LHCN-M2 (cell line): ENCODE measurements at places on chromosomes 7 and 10. TPM values are rescaled to one million over a fixed set of nuclear protein-coding genes. Genes with fewer than 3 reads are reported as not detected.

DNA sequence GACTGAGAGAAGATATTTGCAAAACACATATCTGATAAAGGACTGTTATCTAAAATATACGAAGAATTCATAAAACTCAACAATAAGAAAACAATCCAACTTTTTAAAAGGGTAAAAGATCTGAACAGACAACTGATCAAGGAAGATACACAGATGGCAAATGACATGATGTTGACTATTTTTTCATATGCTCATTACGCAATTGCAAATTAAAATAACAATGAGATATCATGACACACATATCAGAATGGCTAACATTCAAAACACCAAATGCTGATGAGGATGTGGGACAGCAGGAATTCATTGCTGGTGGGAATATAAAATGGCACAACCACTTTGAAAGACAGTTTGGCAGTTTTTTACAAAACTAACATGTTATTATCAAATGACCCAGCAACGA is 8.9 kb downstream of the DENND11 start:
- peak; percentile 14 for DNase-seq

DNA sequence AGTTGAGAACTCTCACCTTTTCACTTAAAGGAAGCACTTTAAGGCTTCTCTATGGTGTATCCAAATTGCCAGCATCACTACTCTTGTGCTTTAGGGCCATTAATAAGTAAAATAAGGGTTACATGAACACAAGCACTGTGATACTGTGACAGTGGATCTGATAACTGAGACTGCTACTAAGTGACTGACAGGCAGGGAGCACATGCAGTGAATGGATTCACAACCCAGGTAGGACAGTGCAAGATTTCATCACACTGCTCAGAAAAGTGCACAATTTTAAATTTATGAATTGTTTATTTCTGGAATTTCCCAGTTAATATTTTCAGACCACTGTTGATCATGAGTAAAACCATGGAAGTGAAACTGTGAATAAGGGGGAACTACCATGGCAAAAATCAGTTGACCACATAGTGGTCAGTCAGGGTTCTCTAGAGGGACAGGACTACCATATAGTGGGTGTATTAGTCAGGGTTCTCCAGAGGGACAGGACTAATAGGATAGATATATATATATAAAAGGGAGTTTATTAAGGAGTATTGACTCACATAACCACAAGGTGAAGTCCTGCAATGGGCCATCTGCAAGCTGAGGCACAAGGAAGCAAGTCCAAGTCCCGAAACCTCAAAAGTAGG is 20.9 kb upstream of the CYP51A1 start:
- no peak for DNase-seq

- no peak for DNase-seq
Observed at GRCh38 chr7:29556405-29557195, 7.0 kb upstream of the PRR15 start.

GRCh38 chr7:78543976-78544375 is 745.4 kb downstream of the PHTF2 start:
- peak; percentile 19 for DNase-seq

GRCh38 chr7:104328970-104329825 is 795 bp downstream of the LHFPL3 start:
- DNase-seq = no peak

DNA sequence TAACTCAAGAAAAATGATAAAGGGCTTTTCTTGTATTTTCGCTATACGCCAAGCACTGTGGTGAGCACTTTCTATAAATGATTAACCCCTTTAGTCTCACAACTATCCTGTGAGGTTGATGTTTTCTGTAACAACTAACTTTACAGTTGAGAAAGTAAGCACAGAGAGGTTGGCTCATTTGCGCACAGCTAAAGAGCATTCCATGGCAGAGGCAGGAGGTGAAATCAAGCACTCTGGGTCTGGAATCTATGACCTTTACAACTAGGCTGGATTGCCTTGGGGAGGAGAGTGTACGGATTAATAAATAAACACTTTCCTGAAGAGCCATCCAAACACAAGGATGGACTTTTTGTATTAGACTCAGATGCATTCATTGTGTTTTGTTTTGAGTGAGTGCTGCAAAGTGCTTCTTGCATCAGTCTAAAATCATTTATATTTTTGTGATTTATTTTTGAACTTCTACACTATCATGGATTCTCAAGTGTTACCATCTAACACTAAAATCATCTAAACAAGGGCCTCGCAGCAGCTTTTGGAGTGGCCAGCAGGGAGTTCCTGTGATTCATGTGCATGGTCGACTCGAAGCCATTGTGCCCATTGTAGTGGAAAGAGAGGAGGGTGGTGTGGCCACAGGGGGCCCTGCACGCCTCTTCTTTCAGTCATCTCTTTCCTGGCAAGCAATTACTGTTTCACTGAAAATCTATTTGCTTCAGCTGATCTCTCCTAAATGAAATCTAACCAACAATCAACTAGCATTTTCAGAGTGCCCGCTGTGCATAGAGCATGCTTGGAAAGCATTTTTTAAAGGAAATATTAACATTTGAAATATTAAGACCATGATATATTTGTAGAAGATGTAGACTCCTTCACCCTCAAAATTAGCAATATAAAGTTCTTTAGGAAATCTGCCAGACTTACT is 633.4 kb upstream of the COBL start:
- DNase-seq = no peak

- DNase-seq = no peak
Observed at GRCh38 chr10:34576797-34577196, 238.3 kb downstream of the PARD3 start.

GRCh38 chr7:146321301-146321700 is 204.7 kb downstream of the CNTNAP2 start:
- no peak for DNase-seq

GRCh38 chr10:132829403-132829802 is 43.5 kb upstream of the NKX6-2 start:
- DNase-seq = no peak

DNA sequence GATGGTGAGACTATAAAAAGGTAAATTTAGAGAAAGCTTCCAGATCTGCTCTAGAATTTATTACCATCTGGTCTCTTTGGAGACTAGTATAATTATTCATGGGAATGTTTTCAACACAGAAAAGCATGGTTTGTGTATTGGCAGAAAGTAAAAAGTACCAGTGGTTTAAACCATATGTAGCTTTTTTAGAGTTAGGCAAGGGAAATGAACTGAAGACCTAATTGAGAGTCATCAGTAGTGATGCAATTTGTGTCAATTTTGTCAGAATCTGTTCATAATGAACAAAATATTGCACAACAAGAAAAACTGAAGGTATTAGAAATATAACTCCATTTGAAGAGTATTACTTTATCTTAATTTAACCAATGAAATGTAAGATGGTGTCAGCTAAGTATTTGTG is 181.4 kb downstream of the ADK start:
- peak; percentile 15 for DNase-seq

- DNase-seq = no peak
Observed at GRCh38 chr10:51206500-51206899, 132.2 kb downstream of the PRKG1 start.

DNA sequence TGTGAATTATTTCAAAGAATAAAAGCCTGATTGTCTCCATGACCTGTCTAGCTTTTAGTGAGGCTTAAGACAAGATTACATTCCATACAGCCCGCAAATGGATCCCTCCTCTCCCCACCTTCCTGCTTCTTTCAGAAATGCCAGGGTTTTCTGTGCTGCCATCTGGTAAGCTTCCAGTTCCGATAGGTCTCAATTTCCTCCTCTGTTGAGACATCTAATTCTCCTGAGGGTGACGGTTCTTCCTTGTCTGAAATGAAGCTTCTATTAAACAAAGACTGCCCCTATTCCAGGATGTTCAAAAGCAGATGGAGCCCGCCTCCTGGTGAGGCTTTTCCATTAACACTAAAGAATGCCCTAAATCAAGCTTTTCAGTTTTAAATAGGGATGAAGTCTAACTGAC is 295.6 kb downstream of the PTPRN2 start:
- DNase-seq = no peak

Gene TMEM176A
- not detected in 2 replicates for total RNA-seq

Gene C10orf143
- total RNA-seq = 0.96 and 0.98 TPM in 2 replicates
